NCI-H524 treated with DMSO at 0.1 percent for 48 hours (cell line): ENCODE measurements at places on chromosomes 6 and 20.
A peak's percentile ranks its signal among the peaks of the same experiment; 100 is the strongest.

- no peak for DNase-seq
Measured at GRCh38 chr6:90401933-90402830, 105.5 kb upstream of the BACH2 start.

GRCh38 chr6:28117386-28118050 lies 6.9 kb upstream of the ZSCAN16 start:
- DNase-seq, result no peak

GRCh38 chr20:54054516-54054915 lies 15.9 kb downstream of the BCAS1 start:
- DNase-seq, result no peak

DNA sequence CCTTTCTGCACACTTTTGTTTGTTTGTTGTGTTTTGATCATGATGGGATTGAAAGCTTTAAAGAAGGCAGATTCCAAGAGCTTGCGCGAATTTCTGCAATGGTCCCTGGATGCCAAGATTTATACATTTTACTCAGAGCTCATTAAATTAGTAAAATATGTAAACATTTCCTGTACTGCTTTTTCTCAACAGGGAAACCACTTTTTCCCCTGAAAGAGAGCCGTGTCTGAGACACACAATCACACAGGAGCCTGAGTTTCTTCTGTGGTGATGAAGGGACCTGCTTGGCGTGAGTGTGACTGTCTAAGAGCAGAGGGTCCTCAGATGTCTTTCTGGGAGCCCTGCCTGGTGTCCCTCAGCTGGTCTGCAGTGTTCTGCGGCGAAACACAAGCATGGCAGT lies 12.1 kb upstream of the TAGAP start:
- DNase-seq, result no peak

GRCh38 chr6:149935246-149935645 lies 6.6 kb upstream of the ULBP2 start:
- no peak for DNase-seq

- DNase-seq, result no peak
Measured at GRCh38 chr6:95576218-95576997, 927 bp upstream of the MANEA start.

- DNase-seq, result no peak
Measured at GRCh38 chr6:27138837-27139755, 108.4 kb upstream of the PRSS16 start.

GRCh38 chr20:34938466-34939163 lies 17.0 kb downstream of the GSS start:
- DNase-seq, result no peak

GRCh38 chr6:8628063-8628462 lies 192.7 kb upstream of the SLC35B3 start:
- no peak for DNase-seq

GRCh38 chr6:36907781-36908180 lies 22.0 kb downstream of the C6orf89 start:
- DNase-seq, result no peak

- no peak for DNase-seq
Measured at GRCh38 chr6:107218142-107218541, 102.8 kb upstream of the BEND3 start.

DNA sequence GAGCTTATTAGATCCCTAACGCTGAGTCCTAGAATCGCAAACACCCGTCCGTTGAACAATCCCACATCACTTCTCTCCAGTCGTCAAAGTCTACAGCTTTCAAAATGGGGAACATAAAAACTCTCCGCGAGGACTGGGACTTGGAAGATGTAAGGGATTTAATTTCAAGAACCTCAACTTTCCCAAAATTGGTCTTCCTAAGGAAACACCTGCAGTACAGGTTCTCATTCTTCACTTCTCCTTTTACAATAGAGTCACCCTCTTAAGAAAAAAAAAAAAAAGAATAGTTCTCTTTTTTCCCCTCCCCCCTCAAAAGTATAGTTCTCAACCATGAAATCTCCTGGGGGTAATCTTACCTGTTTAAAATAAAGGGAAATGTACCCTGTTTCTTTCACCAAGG lies 6.6 kb upstream of the ZBTB22 start:
- DNase-seq, result no peak

GRCh38 chr20:50913690-50914375 lies 17.4 kb downstream of the ADNP start:
- peak; percentile 45 for DNase-seq

GRCh38 chr6:78618970-78619369 lies 248.4 kb upstream of the IRAK1BP1 start:
- DNase-seq, result no peak

- no peak for DNase-seq
Measured at GRCh38 chr6:11374036-11375010, 141.9 kb upstream of the NEDD9 start.

GRCh38 chr6:16064671-16065072 lies 64.2 kb upstream of the MYLIP start:
- DNase-seq, result peak; percentile 42

GRCh38 chr20:1953621-1954020 lies 40.2 kb downstream of the PDYN start:
- DNase-seq, result no peak

DNA sequence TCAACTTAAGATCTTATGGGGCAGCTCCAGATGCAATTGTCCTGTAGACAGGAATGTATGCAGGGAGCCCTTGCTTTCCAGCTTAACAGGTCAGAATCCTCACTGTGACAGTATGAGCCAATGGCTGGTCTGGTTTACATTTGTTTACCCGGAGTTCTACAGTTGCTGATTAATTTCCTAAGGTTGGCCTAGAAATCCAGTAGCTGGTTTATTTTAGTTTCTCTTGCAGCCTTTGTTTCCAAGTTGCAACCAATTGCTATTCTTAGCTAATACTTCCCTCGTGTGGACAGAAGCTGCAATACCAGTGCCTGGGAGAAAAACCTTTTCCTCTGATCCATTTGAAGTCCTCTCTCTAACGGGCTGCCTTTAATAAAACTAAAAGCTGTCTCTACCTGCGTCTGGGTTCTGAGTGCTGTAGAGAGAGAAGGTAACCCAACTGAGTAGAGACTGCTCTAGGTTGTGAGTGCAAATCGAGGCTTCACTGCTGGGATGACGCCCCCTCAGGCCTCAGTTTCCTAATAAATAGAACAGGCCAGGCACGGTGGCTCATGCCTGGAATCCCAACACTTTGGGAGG lies 45.9 kb downstream of the ZNF217 start:
- DNase-seq, result peak; percentile 29

- DNase-seq, result no peak
Measured at GRCh38 chr6:125815080-125815910, 24.5 kb downstream of the NCOA7 start.

- no peak for DNase-seq
Measured at GRCh38 chr20:23679133-23680092, 9.4 kb downstream of the CST4 start.

DNA sequence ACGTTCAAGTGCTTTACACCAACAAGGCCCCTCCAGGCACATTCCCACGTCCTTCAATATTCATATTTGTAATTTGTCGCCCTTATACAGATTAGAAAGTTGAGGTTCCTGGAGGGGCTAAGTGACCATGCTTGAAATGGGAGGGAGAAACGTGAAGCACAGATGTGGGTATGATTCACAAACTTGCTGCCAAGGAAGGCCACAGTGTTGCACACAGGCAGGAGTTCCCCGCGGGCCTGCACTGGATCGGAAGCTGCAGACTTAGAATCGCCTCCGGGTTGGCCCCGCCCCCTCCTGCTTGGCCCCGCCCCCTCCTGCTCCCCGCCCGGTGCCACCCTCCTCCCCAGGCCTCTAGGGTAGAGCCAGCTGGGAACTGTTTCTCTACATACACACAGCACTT lies 58.2 kb upstream of the QKI start:
- no peak for DNase-seq

- DNase-seq, result no peak
Measured at GRCh38 chr6:169926617-169927417, 175.4 kb downstream of the ERMARD start.

- no peak for DNase-seq
Measured at GRCh38 chr6:111715321-111715720, 109.6 kb upstream of the TRAF3IP2 start.

DNA sequence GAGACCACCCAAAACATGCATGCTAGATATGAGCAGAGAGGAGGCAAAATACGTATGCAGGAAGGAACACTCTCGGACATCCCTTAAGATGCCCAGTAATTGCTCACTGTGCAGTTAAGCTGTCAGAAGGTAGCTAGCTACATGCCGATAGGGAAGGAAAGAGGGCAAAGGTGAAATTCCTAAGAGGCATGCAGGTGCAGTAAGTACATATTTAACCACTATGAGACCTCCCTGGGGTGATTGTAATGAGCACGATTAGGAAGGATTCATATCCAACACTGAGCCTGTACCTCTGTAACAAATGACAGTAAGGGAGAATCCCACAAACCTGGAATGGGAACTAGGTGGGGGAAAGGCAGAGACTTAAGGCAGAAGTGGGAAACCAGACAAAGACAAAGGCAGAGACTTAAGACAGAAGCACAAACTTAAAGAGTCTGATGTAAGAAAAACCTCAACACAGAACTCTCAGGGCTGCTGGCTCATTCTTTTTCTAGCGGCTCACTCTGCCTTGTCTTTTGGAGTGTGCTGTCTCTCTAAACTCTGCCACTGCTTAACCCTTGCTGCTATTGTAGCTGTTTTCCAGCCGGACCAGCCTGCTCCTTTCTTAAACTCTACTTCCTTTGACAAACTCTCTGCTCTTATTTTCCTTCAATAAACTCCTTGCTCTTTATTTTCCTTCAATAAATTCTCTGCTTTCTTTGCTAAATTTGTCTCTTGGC lies 148.1 kb downstream of the UBE3D start:
- DNase-seq, result no peak

DNA sequence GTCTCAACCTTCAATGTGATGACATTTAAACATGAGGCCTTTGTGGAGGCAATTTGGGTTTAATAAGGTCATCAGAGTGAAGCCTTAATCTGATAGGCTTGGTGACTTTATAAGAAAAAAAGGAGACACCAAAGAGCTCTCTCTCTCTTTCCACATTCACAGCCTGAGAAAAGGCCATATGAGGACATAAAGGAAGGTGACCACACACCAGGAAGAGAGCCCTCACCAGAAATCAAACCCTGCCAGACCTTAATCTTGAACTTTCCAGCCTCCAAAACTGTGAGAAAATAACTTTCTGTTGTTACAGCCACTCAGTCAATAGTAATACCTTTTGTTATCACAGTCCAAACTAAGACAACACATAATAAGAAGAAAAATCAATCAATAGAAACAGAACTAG lies 47.7 kb downstream of the COL12A1 start:
- DNase-seq, result no peak

- DNase-seq, result no peak
Measured at GRCh38 chr6:23244300-23244699, 674.9 kb downstream of the HDGFL1 start.

DNA sequence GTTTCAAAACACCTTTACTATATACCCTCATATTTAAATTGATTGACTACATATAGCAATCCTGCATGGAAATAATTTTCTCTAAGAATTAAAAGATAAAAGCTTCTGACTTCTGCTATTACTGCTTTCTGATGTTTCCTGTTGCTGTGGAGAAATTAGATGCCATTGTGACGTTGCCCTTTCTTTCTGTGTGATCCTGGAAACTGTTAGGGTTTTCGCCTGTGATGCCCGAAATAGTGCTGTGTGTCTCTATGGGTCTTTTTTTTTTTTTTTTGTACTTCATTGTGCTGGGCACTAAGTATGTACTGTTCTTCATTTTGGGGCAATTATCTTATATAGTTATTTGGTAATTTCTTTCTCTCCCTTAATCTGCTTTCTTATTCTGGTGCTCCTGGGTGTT lies 205.0 kb downstream of the ARID1B start:
- no peak for DNase-seq

DNA sequence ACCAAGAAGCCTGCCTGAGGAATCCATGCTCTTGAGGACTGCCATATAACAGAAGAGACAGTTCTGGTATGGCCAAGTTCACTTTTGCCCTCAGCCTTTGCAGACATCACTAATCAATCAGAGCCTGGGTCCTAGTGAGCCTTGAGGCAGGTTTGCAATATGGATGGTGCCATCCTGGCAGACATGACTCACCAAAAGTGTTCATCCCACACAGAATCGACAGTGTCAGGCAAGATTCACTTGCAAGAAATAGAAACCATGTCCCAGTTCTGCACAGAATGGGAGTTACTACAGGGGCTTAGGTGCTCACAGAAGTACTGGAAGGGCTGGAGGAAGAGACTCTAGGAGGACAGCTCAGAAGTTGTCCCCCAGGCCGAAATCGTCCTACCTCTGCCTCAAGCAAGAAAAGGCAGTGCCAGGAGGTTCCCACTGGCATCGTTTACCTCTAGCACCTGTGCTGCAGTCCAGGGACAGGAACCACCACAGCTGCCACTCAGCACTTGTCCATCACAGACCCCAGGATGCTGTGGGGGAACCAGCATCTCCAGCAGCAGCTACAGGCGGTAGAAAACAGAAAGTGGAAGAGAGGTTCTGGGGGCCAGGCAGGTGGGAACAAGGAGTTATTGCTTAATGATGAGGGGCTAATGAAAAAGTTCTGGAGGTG lies 42.6 kb upstream of the PHACTR3 start:
- DNase-seq, result no peak

DNA sequence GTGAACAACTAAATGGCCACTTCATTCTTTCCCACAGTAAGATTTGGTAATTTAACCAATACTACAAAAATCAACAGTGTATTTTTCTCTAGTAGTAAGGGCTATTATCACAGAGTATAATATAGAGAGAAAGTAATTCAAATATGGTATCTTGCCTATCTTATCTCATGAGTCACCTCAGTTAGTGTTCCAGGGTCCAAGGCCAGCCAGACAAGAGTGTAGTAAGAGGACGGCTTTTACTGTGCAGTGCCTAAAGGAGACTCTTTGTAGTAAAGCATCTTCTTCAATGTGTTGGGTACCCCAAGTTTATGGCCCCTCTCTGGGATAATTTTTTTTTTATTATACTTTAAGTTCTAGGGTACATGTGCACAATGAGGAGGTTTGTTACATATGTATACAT lies 607.4 kb downstream of the PKHD1 start:
- DNase-seq, result no peak

- no peak for DNase-seq
Measured at GRCh38 chr6:25899123-25899522, 25.1 kb upstream of the SLC17A3 start.

DNA sequence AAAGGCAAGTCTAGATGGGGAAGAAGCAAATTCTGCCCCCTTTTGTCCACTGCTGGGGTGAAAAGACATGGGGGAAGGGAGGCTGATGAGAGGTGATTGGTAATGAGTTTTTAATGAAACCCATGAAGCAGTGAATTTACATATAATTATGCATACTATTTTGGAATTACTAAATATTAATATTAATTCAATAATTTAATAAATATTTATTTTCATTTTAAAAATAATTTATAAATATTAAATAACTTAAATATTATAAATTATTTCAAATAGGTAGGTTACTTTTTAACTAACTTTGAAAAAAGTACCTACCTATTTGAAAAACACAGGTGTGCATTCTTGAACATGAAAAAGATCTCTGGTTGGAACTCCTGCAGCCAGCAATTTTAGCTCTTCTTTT lies 138.1 kb upstream of the GPR6 start:
- DNase-seq, result no peak

GRCh38 chr6:72411872-72412708 lies 209.8 kb upstream of the KCNQ5 start:
- DNase-seq, result peak; percentile 8

GRCh38 chr6:112227411-112227810 lies 27.0 kb downstream of the LAMA4 start:
- DNase-seq, result no peak
